ENCODE measurements at places on chromosomes 7 and 10.

- DNase-seq = no peak
These were observed 54.8 kb upstream of the CALD1 start for GRCh38 chr7:134724606-134725005.

DNA sequence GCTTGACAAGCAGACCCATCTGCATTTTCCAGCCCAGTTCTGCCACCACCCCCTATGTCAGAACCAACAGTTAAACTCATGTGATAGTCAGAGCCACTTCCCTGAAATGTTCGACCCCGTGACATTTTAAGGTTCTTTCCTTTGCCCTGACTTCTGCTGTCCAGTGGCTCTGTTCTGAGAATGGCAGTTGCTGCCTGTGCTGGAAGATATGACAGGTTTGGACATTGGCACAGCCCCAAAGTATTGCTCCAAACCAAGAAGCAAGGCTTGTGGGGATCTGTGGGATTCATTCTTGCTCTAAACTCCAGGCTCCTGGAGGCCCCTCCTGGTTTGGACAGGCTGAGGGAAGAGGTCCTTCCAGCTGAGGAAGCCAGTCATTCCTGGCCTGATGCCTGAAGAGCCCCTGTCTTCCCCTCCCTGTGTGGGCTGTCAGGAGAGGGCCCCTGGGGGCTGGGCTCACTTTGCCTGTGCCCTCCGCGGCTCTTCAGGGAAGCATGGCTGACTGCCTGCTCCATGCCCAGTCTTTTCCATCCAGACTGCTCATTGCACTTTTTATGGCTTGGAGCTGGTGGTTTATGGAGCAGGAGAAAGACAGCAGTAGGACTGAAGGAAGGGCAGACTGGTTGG, 138.0 kb downstream of the CDH23 start:
- no peak for DNase-seq

DNA sequence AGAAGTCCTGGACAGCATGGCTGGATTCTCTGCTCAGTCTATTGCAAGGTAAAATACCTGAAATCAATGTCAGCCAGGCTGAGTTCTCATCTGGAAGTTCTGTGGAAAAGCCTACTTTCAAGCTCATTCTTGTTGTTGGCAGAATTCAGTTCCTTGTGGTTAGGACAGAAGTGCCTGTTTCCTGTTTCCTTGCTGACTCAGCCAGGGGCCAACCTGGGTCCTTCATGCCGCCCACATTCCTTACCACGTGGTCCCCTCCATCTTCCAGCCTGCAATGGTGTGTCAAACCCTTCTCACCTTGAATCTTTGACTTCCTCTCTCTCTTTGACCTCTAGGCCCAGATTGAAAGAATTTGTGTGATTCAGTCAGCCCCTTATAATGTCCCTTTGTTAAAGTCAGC, 197.1 kb upstream of the STK17A start:
- DNase-seq = no peak

- DNase-seq = no peak
These were observed 209.5 kb downstream of the FAM107B start for GRCh38 chr10:14565199-14565598.

DNA sequence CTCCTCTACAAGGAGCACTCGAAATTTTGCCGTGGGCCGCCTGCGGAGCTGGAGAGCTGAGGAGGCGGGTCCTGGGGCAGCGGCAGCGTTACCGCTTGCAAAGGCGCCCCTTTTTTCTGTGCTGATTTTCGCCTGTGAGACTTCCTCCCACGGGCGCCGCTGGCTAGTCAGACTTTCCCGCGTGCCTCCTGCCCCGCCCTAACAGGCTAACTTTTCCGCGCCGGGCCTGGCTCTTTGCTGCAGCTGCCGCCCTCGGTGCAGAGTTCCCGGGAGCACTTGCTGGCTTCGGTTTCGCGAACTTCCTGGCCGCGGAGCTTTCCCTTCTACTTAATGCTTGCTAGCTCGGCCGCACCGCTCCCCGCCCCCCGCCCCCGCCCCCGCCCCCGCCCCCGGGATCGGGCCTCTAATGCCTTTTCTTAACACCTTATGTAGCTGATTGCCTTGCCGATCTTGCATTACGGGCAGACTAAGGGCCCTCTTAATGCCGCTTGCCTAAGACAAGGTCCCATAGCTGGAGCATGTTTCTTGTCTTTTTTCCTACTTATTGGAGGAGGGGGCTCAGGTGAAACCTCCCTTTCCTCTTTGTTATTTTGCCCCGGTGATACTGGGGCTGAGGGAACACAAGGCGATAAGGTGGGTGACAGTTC, 37.9 kb upstream of the RASGEF1A start:
- no peak for DNase-seq
